ENCODE measurements at places on chromosomes 16 and 17.

GRCh38 chr17:68443972-68444464 is 13.3 kb downstream of the WIPI1 start:
- no peak for DNase-seq

GRCh38 chr16:59148056-59148768 is 414.1 kb upstream of the GOT2 start:
- DNase-seq, result no peak

DNA sequence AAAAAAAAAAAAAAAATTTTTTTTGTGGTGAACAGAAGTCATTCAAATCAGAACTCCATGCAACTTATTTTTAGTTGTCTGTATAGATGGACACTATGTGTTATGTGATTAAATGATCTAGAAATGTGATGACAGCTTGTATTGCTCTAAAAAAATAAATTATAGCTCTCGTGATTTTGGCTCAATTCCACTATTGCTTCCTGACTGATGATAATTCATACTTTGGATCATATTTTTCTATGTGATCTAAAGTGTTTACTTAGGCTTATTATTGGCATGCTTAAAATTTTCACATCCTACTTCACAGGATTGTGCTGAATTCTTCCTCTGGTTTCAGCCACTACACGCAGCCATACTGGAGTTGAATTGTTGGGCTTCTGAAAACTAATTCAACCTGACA is 76.8 kb downstream of the RPGRIP1L start:
- DNase-seq, result no peak

DNA sequence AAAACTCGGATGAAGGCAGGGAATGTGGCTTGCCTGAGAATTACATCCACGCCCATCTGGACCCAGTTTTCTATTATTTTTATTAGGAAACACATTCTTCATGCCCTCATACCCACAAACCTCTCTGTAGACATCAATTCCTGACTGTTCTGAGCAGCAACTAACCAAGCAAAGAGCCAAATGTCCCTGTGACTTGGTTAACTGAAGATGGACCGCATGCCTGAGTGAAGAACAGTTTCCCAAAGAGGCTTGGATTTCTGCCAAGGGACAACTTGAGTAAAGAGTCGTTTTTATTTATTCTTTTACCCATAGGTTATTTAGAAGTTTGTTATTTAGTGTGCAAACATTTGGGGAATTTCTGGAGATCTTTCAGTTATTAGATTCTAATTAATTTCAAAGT is 259.8 kb downstream of the GRIN2A start:
- DNase-seq, result no peak

- peak; percentile 71 for DNase-seq
Measured at GRCh38 chr16:81478876-81479511, 34.4 kb downstream of the CMIP start.

DNA sequence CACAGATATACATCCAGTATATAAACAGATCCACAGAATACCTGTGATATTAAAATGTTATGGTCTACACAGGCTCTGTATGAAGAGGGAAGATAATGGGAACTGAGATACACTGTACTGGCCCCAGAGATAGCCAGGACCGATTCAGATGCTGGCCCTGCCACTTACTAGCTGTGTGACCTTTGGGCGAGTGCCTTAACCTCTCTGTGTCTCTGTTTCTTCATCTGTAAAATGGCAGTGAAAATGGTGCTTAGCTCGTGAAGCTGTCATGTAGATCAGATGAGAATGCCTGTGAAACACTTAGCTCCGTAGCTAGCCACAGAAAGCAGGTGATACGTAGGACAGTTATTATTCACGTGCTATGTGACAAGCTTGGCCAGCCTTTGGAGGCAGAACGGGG is 22.2 kb downstream of the NKD1 start:
- no peak for DNase-seq

DNA sequence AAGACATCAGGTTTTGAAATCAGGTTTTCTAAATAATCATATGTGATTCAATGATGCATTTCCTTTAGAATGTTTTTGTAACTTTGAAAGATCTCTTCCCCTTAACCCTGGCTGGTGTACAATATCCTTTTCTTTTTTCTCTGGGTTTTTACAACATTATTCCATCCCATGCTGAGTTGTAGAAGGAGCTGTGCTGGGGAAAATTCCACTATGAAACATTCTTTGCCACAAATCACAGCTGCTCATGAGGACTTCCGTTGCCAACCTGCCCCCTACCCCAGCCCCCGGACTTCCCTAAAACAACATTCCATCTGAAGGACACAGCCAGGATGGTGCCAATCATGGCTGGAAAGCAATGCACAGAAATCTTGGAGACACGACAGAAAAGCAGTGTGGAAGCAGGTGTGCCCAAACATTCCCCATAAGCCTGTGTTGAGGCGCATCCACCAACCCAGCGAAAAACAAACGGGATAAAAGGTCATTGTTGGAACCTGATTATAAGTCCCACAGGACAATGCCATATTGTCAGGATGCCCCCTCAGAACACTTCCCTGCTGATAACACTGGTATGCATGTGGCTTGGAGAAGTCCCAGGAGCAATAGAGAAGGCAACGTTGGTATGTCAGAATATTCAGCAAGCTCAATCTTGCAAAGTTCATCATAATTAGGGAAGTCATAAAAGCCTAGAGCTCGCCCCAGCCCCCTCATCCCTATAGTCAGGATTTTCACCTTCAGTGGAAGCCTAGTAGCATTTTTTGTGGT is 475.0 kb downstream of the HS3ST3B1 start:
- DNase-seq, result no peak

GRCh38 chr17:17725011-17725751 is 43.9 kb downstream of the RAI1 start:
- DNase-seq, result no peak

- peak; percentile 25 for DNase-seq
Measured at GRCh38 chr16:4537376-4538343, 913 bp downstream of the CDIP1 start.

DNA sequence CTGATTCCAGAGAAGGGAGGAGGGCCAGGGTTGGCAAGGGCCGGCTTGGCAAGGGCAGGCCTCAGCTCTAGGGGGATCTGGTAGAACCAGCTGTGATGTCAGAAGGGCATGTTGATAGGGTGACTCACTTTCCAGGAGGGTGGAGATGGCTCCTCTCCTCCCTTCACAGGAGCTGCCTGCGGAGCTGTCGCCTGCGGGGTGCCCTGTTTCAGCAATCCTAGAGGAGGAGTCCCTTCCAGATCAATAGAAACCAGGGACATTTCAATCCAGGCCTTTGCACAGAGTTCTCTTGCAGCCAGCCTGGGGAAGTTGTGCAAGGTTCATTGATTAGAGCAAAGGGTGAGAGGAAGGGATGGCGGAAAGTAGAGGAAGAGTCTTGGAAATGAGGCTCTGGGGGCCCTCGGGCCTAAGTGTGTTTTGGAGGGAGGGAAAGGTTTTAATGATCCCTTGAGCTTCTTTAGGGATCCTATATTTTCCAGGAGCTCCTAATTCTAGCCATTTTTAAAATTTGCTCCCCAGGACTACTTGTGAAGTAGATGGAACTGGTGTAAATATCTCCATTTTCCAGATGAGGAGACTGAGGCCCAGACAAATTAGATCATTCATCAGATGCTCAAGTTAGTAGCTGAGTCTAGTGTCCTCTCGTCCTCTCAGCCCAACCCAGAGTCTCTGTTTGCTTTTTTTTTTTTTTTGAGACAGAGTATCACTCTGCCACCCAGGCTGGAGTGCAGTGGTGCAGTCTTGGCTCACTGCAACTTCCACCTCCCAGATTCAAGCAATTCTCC is 24.8 kb upstream of the CSNK2A2 start:
- no peak for DNase-seq

DNA sequence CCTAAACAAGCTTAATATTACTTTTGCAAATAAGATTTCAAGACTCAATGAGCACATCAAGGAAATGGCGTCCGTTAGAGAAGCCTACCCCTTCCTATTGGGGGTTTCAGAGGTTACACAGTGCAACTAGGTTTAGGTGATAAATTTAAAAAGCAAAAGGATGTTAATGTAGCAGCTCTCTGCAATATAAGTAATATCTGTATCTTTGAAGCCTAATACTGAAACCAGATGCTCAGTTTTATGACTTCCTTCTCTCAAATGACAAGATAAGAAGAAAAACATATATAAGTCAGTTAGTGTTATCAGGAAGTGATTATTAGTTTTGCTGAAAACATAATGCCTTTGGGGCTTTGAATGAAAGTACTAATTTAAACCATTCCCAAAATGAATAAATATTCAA is 54.3 kb upstream of the MED13 start:
- no peak for DNase-seq

DNA sequence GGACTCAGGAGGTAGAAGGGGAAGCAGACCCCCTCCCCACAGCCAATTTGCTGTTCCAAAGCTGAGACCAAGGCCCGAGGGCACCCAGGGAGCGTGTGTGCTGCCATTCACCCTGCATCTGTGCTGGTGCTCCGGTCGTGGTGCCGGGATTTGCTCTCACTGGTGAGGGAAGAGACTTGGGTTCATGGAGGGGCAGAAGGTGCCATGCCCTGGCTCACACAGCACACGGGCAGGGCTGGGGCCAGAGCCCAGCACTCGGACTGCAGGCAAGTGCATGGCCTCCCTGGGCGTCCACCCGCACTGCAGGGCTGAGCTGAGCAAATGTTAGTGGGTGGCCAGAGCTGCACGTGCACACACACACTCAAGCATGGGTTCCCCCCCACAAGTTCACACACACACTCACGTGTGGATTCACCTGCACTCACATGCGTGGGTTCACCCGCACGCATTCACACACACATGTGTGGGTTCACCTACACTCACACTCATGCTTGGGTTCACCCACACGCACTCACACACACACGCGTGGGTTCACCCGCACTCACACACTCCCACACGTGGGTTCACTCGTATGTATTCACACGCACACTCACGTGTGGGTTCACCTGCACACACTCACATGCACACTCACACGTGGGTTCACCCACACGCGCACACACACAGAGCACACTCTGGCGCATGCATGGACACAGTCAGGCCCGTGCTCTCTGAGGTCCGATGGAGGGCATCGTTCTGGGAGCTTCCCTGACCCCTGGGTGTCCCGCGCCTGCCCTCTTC is 57.0 kb upstream of the CBFA2T3 start:
- DNase-seq, result no peak

DNA sequence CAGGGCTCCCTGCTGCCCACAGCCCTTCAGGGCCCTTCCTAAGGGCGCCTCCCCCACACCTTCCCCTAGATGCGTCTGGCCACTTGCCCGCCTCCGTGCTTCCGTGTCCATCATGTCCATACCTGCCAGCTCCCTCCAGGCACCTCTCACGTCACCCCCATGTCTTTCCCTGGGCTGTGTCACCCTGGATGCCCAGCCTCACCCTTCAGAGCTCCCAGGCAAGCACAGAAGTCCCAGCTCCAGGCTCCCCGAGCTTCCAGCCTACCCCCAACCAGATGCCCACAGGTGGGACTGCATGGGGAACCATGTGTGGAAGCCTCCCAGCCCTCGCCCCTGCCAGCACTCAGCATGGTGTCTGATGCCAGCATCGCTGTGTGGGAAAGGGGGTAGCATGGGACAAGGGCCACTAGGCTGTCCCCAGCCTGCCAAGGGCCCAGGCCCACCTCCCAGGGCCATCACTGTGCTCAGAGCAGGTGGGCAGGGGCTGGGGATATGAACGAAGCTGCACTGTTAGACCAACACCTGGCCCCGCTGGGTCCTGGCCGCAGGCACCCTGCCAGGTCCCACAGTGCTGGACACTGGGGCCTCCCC is 1.9 kb upstream of the AXIN1 start:
- DNase-seq, result no peak

DNA sequence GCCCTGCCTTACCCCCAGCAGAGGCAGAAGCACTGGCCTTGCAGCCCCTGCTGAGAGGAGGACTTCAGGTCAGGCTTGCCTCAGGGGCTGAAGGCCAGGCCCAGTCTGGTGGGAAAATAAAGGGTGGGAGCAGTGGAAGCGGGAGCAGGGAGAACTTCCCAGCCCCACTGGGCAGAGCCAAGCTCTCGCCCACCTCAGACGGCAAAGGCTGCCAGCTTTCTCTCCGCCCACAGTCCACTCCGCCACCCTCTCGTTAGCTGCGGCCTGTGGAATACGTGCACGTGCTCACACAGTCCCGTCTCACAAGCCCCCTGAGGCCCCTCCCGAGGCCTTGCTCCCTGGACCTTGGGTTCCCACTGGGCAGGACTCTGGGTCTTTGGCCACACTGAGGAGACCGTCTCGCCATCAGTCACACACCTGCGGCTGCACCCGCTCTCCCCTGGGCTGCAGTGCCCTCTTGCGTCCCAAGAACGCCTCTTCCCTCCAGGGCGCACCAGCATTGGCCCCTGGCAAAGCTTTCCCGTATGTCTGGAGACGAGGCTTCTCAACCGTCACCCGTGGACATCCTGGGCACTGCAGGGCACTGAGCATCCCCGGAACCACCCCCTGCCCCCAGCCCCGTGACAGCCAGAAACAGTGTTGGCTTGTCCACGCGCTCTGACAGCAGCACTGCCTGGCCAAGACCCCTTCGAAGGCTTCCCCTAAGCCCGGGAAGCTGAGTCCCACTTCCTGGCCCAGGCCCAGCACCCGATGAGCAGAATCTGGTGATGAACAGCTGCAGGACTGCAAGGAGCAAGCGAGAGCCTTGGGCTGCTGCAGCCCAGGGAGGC is 8.3 kb downstream of the MRPL28 start:
- peak; percentile 84 for DNase-seq

- no peak for DNase-seq
Measured at GRCh38 chr17:34773036-34773435, 188.2 kb downstream of the CCT6B start.

- DNase-seq, result peak; percentile 65
Measured at GRCh38 chr17:81427173-81428120, 32.2 kb downstream of the BAHCC1 start.

DNA sequence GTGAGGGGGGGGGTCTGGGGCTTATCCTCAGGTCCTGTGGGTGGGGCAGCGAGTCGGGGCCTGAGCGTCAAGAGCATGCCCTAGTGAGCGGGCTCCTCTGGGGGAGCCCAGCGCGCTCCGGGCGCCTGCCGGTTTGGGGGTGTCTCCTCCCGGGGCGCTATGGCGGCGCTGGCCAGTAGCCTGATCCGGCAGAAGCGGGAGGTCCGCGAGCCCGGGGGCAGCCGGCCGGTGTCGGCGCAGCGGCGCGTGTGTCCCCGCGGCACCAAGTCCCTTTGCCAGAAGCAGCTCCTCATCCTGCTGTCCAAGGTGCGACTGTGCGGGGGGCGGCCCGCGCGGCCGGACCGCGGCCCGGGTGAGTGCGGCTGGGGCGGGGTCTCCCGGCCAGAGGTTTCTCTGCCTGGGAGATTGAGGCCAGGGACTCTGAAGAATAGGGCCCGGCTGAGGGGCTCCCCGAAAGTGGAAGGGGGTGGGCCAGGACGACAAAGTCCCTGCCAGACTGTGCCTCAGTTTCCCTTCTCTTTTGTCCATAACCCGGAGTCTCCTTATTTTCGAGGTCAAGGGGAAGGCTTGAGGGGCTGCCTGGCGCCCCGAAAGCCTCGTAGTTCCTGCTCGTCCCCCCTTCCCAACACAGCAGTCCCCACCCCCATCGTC is at the start of gene FGF11:
FGF11 (plus strand) TSS at position 51 of the 651 bp plus-strand sequence; CDS start at position 160, 109 bp downstream.
- no peak for DNase-seq

All from colonic mucosa (tissue), 4 donors.